HEK293T (cell line): ENCODE measurements at places on chromosomes 4 and X.

- no peak for DNase-seq
Measured at GRCh38 chrX:154321594-154321993, 26.0 kb downstream of the TKTL1 start.

GRCh38 chr4:1523506-1523905 lies 117.3 kb upstream of the NKX1-1 start:
- no peak for DNase-seq

- no peak for DNase-seq
Measured at GRCh38 chr4:184934184-184934583, 84.1 kb upstream of the HELT start.

- no peak for DNase-seq
Measured at GRCh38 chr4:3297066-3297859, 4.4 kb downstream of the RGS12 start.

DNA sequence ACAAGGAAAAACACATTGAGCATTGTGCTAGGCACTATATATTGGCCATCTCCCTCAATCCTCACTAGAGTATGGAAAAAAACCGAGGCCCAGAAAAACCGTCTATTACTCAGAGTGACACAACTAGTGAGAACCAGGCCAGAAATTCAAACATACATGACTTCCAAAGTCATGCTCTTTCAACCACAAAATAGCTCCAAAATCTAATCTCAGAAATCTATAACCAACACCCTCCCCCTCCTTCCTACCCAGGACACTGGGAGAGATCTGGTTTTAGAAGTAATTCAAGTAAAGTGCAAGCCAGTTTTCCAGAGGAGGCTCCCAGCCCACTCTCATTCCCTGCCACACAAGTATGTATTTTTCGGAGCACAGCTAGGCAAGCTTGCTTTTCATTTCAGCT lies 7.6 kb downstream of the HS3ST1 start:
- no peak for DNase-seq

DNA sequence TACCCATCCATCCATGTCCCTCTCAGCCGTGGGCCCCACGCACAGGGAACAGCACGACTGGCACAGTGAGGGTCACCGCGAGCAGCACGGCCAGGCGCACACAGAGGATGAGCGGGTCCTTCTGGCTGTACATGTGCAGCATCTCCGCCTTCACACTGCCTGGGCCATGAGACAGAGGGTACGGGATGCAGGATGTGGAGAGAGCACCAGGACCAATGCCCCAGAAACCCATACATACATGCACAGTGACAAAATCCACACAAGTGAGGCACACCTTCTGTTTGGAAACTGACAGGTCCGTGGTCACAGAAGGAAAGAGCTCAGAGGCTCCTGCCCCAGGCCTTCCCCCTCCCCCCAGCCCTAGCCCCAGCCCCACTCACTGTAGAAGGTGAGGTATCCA lies 9.5 kb downstream of the SLC38A5 start:
- DNase-seq = no peak

DNA sequence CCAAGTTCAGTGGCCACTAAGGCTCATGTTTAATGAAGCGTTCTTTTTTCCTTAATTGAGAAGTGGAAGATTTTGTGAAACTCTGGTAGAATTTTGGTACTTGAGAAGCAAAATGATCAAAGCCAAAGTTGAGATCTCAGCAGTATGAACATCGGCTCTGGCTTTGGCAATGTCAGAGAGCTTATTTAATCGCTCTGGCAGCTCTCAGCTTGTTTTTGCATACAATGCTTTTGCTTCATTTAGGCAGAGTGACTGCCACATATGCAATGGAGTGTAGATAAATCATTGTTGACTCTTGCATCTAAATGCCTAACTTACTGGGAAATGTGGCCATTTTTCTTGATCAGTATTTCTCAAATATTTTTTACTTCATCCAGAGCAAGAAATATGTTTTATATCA lies 135.7 kb downstream of the AASDH start:
- no peak for DNase-seq

DNA sequence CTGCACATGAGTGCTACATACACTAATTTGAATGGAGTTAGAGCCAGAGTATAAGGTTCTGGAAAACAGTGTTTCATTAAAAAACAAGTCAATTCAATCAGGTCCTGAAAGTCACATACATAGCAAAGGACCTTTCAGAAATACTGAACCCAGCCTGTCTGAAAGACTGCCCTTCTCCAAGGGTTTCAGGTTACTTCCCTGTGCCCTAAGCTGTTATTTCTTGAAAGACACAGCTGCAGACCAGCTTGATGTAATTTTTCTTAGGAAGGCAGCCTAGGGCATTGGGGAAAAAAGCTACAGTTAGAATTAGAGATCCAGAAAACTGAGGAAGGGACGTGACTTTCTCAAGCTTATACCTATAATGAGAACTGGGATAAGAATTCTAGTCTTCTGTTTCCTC lies 155.9 kb upstream of the MAOA start:
- DNase-seq = no peak

- no peak for DNase-seq
Measured at GRCh38 chrX:121823406-121823805, 776.0 kb downstream of the GLUD2 start.

DNA sequence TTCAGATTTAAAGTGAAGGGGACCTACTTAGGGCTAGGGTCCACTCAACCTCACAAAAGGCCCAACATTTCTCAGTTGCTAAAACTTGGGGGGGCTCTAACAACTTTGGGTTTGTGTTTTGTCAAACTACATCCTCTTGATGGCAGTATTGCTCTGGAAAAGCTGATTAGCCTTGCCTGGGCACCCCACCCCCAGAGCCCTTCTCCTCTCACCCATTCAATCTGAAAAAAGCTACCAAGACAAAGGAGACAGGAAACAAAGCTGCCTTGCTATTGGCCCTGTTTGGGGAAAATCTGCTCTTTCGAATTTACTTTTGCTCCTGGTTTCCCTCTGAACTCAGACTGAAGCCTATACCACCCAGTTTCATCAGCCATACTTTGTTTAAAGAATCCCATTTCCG lies 195.2 kb upstream of the STK26 start:
- DNase-seq = no peak

DNA sequence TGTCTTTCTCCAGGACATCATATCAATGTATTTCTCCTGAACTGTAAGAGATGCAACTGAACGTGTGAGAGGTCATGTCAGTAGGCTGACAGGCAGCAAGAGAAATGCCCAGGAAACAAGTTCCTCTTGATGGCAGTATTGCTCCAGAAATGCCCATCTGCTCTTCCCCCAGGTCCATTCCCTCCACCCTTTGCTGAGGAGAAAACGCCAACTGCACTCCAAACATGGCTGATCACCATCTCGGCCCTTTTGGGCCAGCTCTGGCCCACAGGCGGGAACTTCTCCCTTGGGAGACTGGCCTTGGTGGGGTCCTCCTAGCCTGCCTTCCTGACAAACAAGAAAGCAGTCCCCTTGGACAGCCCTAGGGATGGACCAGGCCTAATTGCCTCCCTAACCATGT lies 276.5 kb upstream of the AGTR2 start:
- DNase-seq = peak; percentile 45

DNA sequence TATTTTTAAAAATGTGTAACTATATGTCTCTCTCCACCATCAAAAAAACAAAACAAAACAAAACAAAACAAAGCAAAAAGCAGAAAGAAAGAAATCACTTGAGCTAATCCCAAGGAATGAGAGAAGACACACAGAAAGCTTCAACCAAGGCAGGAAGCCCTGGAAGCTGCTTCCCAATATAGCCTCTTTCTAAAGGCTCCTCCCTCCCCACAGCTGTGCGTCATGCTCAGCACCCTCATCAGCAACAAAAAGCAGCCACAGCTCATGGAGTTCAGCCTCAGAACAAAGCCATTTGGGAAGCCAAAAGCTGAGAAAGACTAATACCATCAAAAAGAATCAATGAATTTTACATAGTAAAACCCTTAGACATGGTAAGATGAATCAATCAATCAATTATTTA lies 501.6 kb upstream of the SMIM31 start:
- DNase-seq = peak; percentile 5
